GM12865 (cell line): ENCODE measurements at places on chromosomes 4 and X.

DNA sequence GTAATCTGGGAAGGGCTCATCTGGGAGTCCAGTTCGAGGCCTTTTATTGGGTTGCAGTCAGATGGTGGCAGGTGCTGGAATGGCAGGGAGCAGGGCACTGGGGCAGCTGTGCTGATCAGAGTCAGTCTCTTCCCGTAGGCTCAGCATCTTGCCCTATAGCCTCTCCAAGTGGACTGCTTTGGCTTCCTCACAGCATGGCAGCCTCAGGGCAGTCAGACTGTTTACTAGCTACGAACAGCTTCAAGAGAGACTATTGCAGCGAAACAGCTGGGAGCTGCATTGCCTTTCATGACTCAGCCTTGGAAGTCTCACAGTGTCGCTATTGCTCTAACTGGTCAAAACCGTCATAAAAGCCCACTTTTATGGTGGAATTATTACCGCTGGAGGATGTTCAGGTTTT, 26.8 kb upstream of the DUSP21 start:
- no peak for DNase-seq

- no peak for DNase-seq
Measured at GRCh38 chrX:43785930-43786591, 96.2 kb downstream of the MAOB start.

DNA sequence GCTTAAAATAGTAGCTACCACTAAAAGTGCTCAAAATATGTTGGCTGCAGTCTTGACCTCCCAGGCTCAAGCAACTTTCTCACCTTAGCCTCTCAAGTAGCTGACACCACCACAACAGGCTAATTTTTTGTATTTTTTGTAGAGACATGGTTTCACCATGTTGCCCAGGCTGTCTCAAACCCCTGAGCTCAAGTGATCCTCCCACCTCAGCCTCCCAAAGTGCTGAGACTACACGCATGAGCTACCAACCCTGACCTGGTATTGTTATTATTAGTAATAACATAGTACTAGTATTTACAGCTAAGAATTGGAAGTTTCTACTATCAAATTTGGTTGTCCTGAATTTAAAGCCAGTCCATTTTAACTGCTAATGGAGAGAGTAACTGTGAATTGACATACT, 18.0 kb downstream of the STAP1 start:
- peak; percentile 77 for DNase-seq

GRCh38 chr4:1945124-1945895, 63.5 kb downstream of the NELFA start:
- no peak for DNase-seq

DNA sequence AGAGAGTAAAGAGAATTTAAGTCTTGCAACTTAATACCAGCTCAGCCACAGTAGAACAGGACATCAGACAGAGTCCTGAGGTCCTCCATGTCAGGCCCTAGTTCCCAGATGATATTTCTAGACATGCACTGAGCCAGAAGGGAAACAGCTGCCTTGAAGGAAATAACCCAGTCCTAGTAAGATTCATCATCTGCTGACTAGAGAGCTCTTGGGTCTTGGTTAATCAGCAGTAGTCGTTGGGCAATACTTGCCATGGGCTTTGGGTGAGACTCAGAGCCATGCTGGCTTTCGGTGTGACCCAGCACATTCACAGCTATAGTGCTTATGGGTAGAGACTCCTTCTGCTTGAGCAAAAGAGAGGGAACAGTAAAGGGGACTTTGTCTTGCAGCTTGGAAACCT, 379.1 kb downstream of the AR start:
- DNase-seq = no peak

DNA sequence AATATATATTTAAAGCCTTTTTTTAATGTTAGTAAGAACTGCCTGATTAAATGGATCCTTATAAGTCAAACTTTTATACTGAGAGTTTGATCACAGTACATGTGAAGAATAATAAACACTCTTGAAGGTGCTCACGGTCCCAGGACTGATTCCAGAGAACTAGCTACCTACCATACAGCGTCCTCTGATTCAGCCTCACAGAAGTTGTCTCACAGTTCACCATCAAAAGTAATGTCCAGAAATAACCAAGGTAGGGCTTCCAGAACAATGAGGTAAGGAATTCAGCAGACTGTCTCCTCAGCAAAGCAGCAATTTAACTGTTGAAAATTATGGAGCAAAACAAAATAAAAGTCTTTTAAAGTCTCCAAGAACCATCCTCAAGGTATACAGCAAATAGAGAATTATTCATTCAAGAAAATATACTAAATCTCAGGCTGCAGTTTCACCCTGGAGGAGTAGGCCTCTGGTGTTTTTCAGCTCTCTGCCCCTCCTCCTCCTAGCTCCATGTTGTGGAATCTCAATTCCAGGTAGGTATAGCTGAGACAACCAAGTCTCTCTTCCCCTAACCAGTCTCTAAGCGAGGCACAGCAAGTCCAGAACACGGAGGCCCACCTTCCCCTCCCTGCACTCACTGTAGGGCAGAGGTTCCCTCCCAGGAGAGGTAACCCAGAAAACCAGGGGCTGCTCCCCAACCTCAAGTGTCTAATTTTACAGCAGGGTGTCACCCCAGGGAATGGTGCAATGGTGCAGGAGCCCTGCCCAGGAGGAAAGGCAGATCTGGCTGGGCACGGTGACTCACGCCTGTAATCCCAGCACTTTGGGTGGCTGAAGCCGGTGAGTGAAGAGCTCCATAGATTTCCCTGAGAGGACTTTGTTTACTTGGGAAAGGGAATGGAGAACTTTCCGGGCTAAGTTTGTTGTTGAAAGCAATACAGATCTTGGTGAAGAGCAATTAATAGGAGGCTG, 28.6 kb downstream of the FAM241A start:
- no peak for DNase-seq

GRCh38 chr4:168496834-168497233, at the start of gene PALLD:
Gene PALLD (plus strand): TSS chr4:168497052.
- no peak for DNase-seq

DNA sequence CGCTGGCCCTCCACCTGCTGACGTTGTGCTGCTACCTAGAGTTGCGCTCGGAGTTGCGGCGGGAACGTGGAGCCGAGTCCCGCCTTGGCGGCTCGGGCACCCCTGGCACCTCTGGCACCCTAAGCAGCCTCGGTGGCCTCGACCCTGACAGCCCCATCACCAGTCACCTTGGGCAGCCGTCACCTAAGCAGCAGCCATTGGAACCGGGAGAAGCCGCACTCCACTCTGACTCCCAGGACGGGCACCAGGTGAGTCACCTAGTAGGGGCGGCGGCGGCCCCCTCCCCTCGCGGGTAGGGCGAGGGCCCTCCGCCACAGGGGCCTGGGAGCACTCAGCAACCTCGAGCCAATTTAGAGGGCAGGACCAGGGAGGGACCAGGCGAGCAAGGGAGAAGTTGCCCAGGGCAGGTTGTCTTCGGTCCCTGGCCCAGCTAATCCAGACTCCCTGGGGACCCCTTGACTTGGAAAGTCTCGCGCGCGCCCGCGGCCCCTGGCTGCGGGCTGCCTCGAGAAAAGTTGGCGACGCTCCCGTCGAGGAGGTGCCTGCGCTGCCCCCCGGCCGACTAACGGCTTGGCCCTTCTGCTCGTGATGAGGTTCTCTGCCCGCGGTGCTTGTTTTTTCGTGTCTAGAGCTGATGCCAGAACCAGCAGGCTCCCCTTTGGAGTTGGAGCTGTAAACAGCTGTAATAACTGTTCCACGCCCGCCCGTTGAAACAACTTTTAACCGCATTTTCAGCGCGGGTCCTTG, 717 bp downstream of the EDA start:
- DNase-seq = no peak

DNA sequence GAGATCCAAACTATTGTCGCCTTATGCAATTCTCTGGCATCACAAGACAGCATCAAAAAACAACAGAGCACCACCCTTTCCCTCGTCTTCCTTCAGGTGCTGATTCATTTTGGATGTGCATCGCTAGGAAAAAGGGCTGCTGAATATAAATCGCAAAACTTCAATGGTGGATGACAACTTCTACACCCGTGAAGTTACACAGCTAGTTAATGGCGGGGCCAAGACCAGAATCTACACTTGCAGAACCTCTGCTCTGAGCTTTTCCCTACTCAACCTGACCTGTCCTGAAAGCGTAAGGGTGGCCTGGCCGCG, 674 bp downstream of the GNPDA2 start:
- DNase-seq = peak; percentile 41

DNA sequence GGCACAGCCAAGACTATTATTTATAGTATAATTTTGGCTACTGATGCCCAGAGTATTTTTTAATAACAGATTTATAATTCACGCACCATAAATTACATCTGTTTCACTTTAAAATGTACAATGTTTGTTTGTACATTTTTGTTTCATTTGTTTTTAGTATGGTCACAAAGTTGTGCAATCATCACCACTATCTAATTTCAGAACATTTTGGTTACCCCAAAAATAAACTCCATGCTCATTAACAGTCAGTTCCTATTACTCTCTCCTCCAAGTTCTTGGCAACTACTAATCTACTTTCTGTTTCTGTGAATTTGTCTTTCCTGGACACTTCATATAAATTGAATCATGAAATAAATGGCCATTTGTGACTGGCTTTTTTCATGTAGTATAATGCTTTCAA, 176.7 kb downstream of the SH3BGRL start:
- DNase-seq = no peak

GRCh38 chr4:149645790-149646189, 169.9 kb downstream of the IQCM start:
- DNase-seq = no peak

DNA sequence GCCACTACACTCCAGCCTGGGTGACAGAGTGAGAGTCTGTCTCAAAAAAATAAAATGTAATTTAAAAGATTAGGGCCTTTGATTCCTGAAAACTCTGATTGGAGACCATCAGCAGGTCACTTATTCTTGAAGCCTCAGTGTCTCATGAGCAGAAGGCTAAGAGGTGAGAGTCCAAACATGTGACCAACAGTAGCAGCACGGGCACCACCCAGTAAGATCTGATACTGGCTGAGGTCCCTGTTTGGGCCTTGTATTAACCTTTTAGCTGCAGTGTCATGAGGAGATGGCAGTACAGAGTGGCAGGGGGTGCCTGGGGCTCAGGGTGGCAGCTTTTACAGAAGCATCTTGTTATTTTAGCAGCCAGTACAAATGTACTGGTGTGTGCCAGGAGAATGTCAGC, 89.3 kb downstream of the FHDC1 start:
- DNase-seq = no peak

DNA sequence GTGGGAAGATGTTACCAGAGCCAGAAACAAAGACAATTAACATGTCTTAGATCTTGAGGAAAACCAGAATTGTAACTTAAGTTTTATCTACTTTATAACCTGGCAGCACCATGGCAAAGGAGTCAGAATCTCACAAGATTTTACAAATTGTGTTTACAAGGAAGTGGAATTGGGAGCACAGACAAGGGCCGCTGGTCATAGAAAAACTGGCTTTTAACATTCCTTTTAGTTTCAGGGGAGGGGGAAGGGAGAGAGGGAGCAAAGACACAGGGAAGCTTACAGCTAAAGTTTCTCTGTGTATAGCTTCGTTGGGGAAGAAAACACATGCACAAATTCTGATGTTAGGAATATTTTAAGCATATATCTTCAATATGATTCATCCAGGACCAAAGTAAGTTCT, 10.3 kb upstream of the UGT2B11 start:
- no peak for DNase-seq

DNA sequence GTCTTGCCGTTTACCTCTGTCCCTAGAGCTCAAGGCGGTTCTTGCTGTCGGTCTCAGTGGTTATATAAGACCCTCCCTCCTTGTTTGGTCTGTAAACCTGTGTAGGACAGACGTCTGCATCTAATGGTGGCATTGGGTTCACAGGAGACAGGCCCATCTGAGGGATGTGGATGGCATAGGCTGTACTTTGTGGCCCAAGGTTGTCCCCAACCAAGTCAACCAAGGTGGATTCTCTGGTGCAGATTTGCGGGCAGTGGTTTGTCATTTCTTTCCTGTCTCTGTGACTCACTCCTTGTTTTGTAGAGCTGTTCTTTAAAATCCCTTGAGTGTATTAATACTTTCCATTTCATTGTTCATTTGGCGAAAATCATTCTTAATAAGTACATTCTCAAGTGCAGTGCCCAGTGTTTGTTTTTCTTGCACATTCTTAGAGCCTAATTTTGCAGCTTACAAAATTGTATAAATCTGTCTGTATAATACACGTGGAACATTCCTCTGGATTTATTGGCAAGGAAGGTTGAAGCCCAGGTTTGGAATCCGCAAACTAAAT, 68.0 kb upstream of the TLR2 start:
- DNase-seq = no peak

GRCh38 chr4:98939892-98940298, 11.0 kb upstream of the EIF4E start:
- peak; percentile 31 for DNase-seq

- DNase-seq = peak; percentile 71
Measured at GRCh38 chrX:132489578-132490419, 961 bp upstream of the MBNL3 start.

DNA sequence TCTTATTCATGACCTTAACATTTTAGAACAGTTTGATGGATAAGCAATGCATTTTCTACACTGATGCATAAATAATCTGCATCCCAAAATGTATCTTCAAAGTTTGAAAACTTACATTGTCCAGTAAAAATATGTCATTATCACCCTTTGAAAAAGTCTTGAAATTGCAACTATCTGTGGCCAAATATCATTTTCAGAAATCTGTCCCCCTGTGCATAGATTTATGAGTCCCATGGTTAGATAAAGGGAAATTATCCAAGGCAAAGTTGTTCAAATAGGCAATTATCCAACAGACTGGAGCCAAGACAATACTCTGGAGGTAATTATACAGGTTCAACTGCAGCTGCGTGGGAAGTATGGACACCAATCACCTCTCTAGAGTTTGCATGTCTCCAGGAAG, 182.5 kb upstream of the INTU start:
- DNase-seq = no peak

GRCh38 chr4:97590266-97590665, 553.0 kb downstream of the STPG2 start:
- no peak for DNase-seq

GRCh38 chr4:95294321-95294720, 254.5 kb downstream of the UNC5C start:
- DNase-seq = no peak

DNA sequence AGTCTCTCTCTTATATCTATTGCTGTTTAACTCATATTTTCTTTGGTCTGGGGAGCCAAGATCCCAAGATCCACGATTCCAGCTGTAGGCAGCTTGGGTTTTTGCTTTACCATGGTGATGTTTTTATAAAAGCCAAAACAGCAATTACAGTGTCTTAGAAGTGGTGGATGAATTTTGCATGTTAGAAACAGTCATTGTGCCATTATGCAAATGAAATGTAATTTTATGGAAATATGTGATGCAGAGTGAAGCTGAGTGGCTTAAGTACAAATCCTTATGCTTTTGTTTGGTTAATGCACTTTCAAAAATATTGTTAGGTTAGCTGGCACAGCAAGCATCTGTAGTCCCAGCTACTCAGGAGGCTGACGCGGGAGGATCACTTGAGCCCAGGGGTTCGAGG, 32.8 kb upstream of the PTTG2 start:
- no peak for DNase-seq
